ENCODE measurements at places on chromosomes 7 and 10.

DNA sequence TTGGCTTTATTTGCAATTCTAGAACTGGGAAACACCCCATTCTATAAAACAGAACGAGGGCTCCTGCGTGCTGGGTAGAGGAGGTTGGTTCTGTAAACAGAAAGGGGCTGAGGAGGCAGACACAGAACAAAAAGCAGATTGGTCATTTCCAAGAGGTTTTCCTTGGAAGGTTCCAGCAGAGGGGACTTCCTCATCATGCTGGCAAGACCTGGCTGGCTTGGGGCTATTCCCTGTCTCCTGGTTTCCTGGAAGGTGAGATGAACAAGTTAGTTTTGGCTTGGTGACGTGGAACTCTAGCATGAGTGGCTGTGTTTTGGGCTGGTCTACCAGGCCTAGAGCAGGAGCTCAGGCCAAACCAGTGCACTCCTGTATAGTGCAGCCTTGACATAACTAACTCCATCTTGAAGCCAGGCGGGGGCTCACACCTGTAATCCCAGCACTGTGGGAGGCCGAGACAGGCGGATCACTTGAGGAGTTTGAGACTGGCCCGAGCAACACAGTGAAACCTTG is 26.1 kb upstream of the DNAJB6 start:
- DNase-seq, result peak; percentile 25

- peak; percentile 95 for DNase-seq
These were observed 23.1 kb downstream of the ZCCHC24 start for GRCh38 chr10:79422178-79422892.

- DNase-seq, result no peak
These were observed 254.2 kb upstream of the C7orf33 start for GRCh38 chr7:148336411-148336810.

GRCh38 chr7:12706900-12707536 is 19.6 kb downstream of the ARL4A start:
- no peak for DNase-seq

GRCh38 chr10:74585231-74586087 is 240.9 kb upstream of the KAT6B start:
- DNase-seq, result no peak

DNA sequence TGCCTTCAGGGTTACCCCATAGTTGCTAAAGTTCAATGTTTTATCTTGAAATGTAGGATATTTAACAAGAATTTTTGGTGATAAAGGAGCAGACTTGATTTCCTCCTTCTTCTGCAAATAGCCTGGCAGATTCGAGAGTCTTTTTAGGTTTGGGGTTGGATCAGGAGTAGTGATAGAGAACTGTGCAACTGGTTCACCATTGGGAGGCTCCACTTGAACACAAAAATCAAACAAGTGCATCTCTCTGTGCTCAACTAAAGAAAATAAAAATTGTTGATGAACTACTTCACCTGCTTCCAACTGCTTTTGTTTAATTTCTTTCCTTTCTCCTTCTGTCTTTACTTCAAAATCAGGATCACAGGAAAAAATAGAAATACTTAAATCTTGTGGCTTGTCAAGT is 58.5 kb downstream of the MACC1 start:
- no peak for DNase-seq

- no peak for DNase-seq
These were observed 748.7 kb downstream of the AUTS2 start for GRCh38 chr7:70346844-70347462.

DNA sequence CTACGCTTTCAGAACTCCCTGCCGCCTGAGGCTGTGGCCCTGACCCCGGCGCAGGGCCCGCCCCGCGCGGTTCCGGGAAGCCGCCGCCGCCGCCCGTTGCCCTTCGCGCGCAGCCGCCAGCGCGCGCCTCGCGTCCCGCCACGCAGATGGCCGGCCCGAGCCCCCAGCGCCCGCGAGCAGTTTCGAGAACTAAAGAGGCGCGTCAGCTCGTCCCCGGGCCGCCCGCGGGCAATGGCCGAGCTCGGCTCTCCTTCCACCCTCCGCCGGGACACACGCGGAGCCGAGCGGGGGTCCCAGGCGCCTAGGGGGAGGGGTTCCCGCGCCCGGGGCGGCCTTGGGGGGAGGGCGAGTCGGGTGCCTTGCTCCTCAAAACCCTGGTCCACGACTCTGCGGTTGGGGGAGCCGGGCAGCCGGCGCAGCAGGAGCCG is 1.8 kb downstream of the HNRNPF start:
- peak; percentile 80 for DNase-seq

GRCh38 chr10:72335394-72336258 is 19.1 kb downstream of the DNAJB12 start:
- no peak for DNase-seq

DNA sequence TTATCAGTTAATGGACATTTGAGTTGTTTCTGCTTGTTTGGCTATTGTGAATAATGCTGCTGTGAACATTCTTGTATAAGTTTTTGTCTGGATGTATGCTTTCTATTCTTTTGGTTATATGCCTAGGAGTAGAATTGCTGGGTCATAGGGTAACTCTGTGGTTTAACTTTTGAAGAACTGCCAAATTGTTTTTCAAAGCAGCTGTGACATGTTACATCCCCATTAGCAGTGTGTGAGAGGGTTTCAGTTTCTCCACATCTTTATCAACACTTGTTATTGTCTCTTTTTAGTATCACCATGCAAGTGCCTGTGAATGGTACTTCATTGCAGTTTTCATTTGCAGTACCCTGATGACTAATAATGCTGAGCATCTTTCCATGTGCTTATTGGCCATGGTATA is 2.1 kb upstream of the NDUFB8 start:
- DNase-seq, result no peak

DNA sequence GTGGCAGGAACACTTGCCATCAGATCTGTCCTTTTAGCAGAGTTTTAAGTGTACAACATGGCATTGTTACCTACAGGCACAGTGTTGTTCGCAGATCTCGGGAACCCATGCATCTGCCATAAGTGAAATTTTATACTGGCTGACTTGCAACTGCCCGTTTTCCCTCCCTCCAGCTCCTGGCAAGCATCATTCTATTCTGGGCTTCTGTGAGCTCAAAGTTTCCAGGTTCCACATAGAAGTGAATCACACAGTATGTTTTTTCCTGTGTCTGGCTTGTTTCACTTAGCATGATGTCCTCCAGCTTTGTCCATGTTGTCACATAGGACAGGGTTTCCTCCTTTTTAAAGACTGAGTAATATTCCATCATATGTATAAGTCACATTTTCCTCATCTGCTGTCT is 56.6 kb downstream of the C10orf143 start:
- no peak for DNase-seq

GRCh38 chr7:142471820-142472219 is 214.0 kb upstream of the PRSS58 start:
- DNase-seq, result no peak

- DNase-seq, result no peak
These were observed 655.2 kb upstream of the NRG3 start for GRCh38 chr10:81219758-81220157.

GRCh38 chr10:121724282-121724681 is 126.0 kb upstream of the FGFR2 start:
- no peak for DNase-seq

DNA sequence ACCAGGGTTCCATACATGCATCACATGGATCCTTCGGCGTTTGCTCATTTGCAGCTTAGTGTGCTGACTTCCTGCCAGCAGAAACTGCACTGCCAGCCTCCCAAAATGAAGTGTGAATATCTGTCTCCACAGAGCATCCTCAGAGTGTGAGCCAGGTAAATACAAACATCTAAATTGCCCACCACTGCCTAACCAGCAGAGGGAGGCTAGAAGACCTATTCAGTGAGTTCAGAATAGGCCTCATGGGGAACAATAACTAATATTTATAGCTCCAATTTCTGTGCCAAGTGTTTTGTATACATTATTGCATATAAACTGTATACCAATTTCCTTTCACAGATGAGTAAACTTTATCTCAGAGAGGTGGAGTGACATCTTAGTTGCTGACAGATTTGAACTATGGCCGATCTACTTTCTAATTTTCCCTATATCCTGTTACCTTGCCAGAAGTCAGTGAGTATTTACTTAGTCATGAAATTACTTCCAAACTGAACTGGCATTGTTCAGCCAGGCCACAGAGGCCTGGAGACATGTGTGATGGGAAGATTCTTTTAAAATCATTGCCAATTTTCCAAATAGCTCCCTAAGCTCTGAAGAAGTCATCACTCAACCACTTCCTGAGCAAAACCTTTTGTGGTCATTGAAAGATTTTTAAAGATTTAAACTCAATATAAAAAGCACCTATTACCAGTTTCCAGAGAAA is 926.5 kb upstream of the GHITM start:
- DNase-seq, result no peak

GRCh38 chr10:49160110-49160509 is 26.3 kb upstream of the FAM170B start:
- no peak for DNase-seq

GRCh38 chr10:73506491-73506890 is 10.7 kb upstream of the PPP3CB start:
- DNase-seq, result peak; percentile 65

DNA sequence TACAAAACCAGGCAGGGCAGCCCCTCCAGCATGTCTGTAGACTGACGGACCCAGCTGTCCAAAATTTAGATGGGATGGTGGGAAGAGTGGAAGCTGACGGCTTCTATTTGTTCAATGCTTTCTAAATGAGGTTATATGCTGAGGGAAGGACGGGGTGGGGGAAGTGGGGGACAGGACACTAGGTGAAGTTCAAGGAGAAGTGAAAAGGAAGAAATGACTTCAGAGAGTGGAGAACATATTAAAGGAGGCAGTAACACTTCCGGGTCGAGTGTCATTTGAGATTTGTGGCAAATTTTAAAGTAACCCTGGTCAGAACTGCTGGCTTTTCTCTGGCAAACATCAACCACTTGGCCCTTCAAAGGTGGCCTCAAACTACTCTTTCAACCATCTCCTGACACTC is 9.4 kb downstream of the PIP4K2A start:
- no peak for DNase-seq

GRCh38 chr10:49373361-49373760 is 22.5 kb downstream of the DRGX start:
- DNase-seq, result no peak

DNA sequence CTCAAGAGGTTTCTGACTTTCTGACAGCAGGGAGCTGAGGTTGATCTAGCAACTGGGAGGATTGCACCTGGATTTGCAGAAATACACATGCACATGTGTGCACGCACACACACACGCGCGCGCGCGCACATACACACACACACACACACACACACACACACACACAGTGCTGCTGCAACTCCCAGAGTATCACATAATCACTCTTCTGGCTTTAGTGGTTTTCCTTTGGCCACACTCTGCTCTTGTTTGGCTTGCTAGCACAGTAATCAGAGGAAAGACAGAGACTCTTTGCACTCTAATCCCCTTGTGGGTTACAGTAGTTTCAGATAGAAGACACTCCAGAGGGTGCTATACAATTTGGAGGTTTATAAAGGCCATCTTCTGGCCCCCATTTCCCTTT is 705.0 kb downstream of the AUTS2 start:
- DNase-seq, result no peak

- no peak for DNase-seq
These were observed 389.4 kb upstream of the AUTS2 start for GRCh38 chr7:69208848-69209247.

- DNase-seq, result no peak
These were observed 31.8 kb downstream of the CNNM2 start for GRCh38 chr10:102949916-102950315.

DNA sequence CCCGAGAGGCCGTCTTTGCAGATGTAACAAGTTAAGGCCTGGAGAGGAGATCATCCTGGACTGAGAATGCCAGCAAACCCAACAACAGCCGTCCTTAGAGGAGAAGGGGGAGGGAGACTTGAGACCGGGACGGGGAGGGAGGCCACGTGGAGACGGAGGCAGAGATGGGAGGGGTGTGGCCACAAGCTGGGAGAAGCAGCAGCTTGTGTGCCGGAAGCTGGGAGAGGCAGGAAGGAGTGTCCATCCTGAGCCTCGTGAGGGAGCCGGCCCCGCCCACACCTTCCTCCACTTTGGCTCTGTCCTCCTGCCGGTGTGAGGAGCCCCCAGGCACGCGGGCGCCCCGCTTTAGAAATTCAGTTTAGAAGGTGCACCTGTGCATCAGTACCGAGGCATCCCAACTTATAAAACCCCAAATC is 95.7 kb downstream of the DNAJB6 start:
- DNase-seq, result peak; percentile 85

DNA sequence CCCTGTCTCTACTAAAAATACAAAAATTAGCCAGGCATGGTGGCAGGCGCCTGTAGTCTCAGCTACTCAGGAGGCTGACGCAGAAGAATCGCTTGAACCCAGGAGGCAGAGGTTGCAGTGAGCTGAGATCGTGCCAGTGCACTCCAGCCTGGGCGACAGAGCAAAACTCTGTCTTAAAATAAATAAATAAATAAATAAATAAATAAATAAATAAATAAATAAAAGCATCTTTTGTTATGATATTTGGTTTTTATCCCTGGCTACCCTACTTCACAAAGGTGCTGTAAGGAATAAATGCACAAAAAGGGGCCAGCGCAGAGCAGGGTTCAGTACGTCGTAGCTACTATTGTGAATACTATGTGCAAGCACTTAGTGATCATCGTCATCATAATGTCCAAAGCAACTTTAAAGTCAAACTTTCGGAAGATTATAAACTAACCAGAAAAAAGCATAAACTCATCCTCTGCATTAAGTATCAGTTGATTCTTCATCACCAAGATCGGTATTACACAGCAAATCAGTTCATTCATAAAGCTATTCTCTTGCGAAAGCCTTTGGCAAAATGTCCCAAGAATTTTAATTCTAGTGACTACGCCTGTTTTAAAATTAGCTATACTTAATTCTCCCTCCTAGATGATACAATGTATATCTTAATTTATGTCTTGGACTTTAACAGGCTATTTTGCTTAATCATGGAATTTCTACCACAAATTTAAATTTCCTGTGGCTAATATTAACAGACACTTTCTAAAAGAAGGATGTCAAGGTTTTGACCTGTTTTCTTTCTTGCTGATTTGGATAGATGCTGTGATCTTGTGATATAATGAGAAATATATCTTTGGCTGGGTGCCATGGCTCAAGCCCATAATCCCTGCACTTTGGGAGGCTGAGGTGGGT is 7.6 kb upstream of the NFE2L3 start:
- DNase-seq, result no peak

- DNase-seq, result no peak
These were observed 22.4 kb upstream of the PWWP2B start for GRCh38 chr10:132374612-132375011.

- DNase-seq, result peak; percentile 57
These were observed 43.8 kb downstream of the CYTH3 start for GRCh38 chr7:6228361-6229229.

- DNase-seq, result peak; percentile 84
These were observed 54.1 kb downstream of the LAMB1 start for GRCh38 chr7:107948645-107949442.

DNA sequence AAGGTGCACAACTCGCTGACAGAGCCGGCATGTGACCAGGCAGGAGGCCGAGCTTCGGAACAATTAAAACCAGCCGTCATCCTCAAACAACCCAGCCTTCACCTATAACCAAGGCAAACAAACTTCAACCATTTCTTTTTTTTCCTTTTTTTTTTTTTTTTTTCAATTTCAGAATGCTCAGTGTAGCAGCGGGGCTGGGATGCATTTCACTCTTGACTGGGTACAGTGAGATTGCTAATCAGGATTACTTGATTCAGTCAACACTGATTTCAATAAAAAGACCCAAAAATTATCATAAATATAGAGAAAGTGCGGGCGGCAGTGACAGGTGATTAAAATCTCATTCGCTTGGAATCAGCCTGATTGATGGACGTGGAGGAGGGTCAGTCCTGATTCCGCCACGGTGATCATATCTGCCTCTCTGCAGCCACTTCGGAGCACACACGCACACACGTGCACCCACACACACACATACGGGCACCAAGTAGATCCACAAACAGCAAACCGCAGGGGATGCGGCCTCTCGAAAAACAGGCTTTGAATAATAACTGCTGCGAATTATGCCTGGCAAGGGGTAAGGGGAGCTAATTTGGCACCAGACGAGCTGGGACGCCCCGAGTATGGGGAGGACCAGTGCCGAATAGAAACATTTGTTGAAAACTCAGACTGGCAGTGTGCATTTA is 31.2 kb downstream of the EBF3 start:
- DNase-seq, result no peak

Measured in AG20443 (cell line).